CD8-positive, alpha-beta memory T cell (primary cell): ENCODE measurements at places on chromosomes 16 and 17. TPM values are rescaled to one million over a fixed set of nuclear protein-coding genes. Genes with fewer than 3 reads are reported as not detected.

- H3K4me1 ChIP-seq, result peaks cover 57% of the 10 kb centered on the region
- DNase-seq, result peak; percentile 23
- H3K36me3 ChIP-seq, result no peaks in the 10 kb centered on the region
- H3K27ac ChIP-seq, result no peak overlapping the region
- peaks cover 39% of the 10 kb centered on the region for H3K27me3 ChIP-seq
- H3K4me3 ChIP-seq, result peak overlapping the region; percentile 47
Observed at GRCh38 chr17:38749223-38750043, 1.3 kb upstream of the PCGF2 start.

DNA sequence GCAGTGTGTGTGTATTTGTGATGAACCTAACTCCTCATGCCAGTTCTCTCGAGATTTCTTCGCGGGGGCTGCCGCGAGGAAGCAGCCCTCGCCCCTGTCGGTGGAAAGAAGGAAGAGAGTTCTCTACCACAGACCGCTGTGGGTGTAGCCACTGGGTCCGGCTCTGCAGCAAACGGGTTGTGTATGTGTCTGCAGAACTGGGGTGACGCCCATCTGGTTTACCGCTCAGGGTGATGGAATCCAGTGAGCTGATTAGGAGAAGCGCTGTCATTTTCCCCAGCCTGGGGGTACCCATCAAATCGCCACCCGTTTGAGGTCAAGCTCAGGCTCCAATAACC, 7.7 kb downstream of the CORO6 start:
- peak; percentile 60 for DNase-seq
- peak overlapping the region; percentile 72 for H3K4me3 ChIP-seq
- peak overlapping the region; percentile 39 for H3K27ac ChIP-seq
- H3K4me1 ChIP-seq, result peaks cover 40% of the 10 kb centered on the region

- H3K4me1 ChIP-seq, result peaks cover 11% of the 10 kb centered on the region
- H3K36me3 ChIP-seq, result no peaks in the 10 kb centered on the region
- H3K27ac ChIP-seq, result no peak overlapping the region
- H3K4me3 ChIP-seq, result peak overlapping the region; percentile 12
- no peak for DNase-seq
- no peaks in the 10 kb centered on the region for H3K27me3 ChIP-seq
Observed at GRCh38 chr16:88549671-88550245, 20.4 kb upstream of the ZC3H18 start.

DNA sequence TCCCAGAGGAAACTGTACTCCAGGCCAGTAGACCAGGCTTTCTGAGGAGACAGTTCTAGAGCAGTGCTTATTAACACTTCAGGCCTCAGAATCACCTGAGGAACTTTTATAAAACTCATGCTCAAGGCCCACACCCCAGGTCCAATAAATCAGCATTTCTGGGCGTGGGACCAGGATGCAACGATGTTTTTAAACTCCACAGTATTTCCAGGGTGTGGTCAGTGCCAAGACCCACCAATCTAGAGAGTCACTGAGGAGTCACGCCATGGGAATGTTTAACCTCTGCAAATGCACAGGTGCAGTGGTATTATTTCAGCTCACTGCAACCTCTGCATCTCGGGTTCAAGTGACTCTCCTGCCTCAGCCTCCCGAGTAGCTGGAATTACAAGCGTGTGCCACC, 3.9 kb upstream of the TRPV1 start:
- H3K4me1 ChIP-seq, result no peaks in the 10 kb centered on the region
- no peak overlapping the region for H3K4me3 ChIP-seq
- no peak overlapping the region for H3K27ac ChIP-seq
- H3K36me3 ChIP-seq, result peaks cover 10% of the 10 kb centered on the region

DNA sequence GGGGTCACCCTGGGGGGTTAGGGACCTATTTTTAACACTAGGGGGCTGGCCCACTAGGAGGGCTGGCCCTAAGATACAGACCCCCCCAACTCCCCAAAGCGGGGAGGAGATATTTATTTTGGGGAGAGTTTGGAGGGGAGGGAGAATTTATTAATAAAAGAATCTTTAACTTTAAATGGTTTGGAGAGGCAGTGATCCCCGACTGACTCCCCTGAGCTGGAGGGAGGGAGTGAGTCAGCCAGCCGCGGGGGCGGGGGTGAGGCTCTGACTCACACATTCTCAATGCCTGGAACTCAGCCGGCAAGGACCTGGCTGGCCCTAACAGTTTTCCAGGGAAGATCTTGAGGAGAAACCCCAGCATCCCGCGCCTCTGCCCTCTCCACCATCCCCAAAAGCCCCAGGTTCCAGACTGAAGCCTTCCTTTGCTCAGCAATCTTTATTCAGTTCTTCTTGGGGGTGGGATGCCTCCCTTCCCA, 1.5 kb downstream of the HCFC1R1 start:
- H3K27me3 ChIP-seq, result no peaks in the 10 kb centered on the region
- peaks cover 47% of the 10 kb centered on the region for H3K4me1 ChIP-seq
- H3K4me3 ChIP-seq, result no peak overlapping the region
- H3K36me3 ChIP-seq, result peaks cover 7% of the 10 kb centered on the region
- H3K27ac ChIP-seq, result peak overlapping the region; percentile 61

DNA sequence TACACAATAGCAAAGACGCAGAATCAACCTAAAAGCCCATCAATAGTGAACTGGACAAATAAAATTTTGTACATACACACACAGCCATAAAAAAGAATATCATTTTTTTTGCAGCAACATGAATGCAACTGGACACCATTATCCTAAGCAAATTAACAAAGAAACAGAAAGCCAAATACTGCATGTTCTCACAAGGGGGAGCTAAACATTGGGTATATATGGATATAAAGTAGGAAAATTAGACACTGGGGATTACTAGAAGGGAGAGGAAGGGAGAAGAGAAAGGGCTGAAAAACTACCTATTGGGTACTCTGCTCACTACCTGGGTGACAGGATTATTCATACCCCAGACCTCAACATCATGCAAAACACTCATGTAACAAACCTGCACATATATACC, 28.2 kb downstream of the ADAMTS18 start:
- H3K36me3 ChIP-seq, result no peaks in the 10 kb centered on the region
- no peaks in the 10 kb centered on the region for H3K4me1 ChIP-seq
- no peak for DNase-seq
- H3K4me3 ChIP-seq, result no peak overlapping the region
- no peaks in the 10 kb centered on the region for H3K27me3 ChIP-seq
- H3K27ac ChIP-seq, result no peak overlapping the region

GRCh38 chr17:12342609-12343435, 322.1 kb downstream of the MAP2K4 start:
- H3K27me3 ChIP-seq, result no peaks in the 10 kb centered on the region
- H3K4me3 ChIP-seq, result no peak overlapping the region
- no peak for DNase-seq
- H3K4me1 ChIP-seq, result no peaks in the 10 kb centered on the region
- H3K36me3 ChIP-seq, result no peaks in the 10 kb centered on the region
- no peak overlapping the region for H3K27ac ChIP-seq

GRCh38 chr17:68184141-68184571, 63.7 kb upstream of the AMZ2 start:
- peaks cover 49% of the 10 kb centered on the region for H3K4me1 ChIP-seq
- no peaks in the 10 kb centered on the region for H3K36me3 ChIP-seq
- H3K27me3 ChIP-seq, result no peaks in the 10 kb centered on the region

DNA sequence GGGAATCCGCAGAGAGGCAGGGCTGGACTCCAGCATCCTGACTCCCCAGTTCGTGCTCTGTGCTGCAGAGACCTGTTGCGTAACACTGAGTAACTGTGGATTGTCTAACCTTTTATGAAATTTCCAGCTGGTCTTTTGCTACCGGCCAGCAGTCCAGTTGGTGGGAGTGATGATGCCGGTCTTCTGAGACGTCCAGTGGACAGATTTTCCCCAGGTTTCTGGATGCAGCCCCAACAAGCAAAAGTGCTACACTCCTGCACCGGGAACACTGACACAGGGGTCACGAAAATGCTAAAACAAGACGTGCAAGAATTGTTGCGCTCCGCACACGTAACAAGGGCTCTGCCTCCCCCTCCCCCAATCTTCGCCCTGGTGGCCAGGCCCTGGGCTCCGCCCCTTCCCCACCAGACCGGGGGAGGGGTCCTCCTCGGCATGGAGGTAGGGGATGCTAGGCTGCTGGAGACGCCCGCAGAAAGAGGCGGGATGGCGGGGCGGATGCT, 701 bp upstream of the MRC2 start:
- H3K27ac ChIP-seq, result no peak overlapping the region
- H3K4me1 ChIP-seq, result peaks cover 7% of the 10 kb centered on the region
- H3K27me3 ChIP-seq, result no peaks in the 10 kb centered on the region
- H3K4me3 ChIP-seq, result peak overlapping the region; percentile 32

GRCh38 chr16:49850558-49851467, 5.1 kb downstream of the ZNF423 start:
- H3K4me3 ChIP-seq, result no peak overlapping the region
- H3K4me1 ChIP-seq, result no peaks in the 10 kb centered on the region
- H3K36me3 ChIP-seq, result no peaks in the 10 kb centered on the region
- no peak overlapping the region for H3K27ac ChIP-seq
- no peak for DNase-seq

DNA sequence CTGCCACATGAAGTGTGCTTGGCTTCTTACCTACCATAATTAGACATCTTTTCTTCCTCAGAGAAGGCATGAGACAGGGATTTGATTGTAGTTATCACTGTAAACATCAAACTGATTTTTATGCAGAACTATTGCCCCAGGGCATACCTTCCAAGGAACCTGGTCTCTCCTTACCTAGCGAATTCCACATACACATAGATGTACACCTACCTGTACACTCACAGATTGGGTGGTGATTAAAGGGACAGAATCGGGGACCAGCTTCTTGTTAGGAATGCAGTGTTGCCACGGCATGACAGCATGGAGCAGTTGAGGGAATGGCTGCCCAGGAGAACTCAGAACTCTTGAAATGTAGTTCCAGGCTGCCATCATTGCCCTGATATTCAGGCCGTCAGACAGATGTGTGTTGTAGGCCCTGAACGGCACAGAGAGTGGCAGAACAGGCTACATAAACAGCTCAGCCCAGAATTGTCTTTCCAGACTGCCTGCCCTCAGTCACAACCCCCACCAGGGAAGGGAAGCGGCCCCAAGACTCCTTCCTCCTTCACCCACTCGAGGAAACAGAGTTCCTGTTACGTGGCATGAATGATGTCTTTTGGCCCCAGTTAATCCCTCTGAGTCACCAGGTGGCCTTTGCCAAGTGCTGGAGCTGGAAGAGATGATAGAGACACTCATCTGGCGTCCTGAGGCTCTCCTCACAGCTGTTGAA, 17.8 kb upstream of the NAGLU start:
- no peaks in the 10 kb centered on the region for H3K36me3 ChIP-seq
- peak overlapping the region; percentile 33 for H3K27ac ChIP-seq
- DNase-seq, result no peak
- H3K4me1 ChIP-seq, result peaks cover 4% of the 10 kb centered on the region

DNA sequence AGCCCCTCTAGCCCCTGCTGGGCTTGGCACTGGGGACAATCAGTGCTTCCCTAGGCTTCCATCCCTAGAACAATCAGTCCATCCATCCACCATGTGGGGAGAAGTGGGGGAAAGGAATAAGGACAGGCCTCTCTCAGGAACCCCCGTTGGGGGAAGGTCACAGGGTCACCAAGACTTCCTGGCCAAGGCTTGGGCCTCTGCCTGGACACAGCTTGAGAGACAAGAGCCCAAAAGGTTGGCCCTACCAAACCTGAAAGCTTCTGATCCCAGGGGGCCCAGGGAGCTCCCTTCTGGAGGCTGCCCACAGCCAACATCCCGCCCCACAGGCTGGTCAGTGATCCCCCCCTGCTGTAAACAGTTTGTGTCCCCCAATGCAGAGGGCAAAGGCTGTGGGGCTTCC, 16.2 kb upstream of the MTMR4 start:
- peaks cover 5% of the 10 kb centered on the region for H3K4me1 ChIP-seq
- no peak overlapping the region for H3K27ac ChIP-seq
- H3K4me3 ChIP-seq, result no peak overlapping the region
- no peaks in the 10 kb centered on the region for H3K36me3 ChIP-seq

- no peak for DNase-seq
- no peak overlapping the region for H3K27ac ChIP-seq
- H3K27me3 ChIP-seq, result no peaks in the 10 kb centered on the region
- no peak overlapping the region for H3K4me3 ChIP-seq
Observed at GRCh38 chr17:49798738-49799137, 10.3 kb downstream of the KAT7 start.

DNA sequence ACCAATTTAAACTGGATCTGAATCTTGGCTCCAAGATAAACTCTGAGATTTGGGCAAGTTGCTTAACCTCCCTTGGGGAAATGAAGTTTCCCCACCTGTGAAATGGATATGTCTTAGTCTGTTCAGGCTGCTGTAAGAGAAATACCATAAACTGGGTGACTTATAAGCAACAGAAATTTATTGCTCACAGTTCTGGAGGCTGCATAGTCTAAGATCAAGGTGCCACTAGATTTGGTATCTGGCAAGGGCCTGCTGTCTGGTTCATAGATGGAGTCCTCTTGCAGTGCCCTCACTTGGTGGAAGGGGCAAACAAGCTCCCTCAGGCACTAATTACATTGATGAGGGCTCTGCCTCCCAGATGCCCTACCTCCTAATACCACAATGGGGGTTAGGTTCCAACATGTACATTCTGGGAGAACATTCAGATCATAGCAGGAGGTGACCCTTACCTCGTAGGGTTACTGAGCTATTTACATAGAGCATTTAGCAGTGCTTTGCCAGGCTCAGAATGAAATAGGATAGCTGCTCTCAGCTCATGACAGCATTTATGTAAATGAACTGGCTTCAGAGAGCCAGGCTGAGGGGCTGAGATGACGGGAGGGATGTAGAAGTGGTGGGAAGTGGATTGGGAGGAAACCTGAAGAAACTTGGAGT, 83.9 kb downstream of the SPECC1 start:
- no peaks in the 10 kb centered on the region for H3K27me3 ChIP-seq
- no peak overlapping the region for H3K27ac ChIP-seq
- H3K36me3 ChIP-seq, result no peaks in the 10 kb centered on the region
- no peaks in the 10 kb centered on the region for H3K4me1 ChIP-seq

DNA sequence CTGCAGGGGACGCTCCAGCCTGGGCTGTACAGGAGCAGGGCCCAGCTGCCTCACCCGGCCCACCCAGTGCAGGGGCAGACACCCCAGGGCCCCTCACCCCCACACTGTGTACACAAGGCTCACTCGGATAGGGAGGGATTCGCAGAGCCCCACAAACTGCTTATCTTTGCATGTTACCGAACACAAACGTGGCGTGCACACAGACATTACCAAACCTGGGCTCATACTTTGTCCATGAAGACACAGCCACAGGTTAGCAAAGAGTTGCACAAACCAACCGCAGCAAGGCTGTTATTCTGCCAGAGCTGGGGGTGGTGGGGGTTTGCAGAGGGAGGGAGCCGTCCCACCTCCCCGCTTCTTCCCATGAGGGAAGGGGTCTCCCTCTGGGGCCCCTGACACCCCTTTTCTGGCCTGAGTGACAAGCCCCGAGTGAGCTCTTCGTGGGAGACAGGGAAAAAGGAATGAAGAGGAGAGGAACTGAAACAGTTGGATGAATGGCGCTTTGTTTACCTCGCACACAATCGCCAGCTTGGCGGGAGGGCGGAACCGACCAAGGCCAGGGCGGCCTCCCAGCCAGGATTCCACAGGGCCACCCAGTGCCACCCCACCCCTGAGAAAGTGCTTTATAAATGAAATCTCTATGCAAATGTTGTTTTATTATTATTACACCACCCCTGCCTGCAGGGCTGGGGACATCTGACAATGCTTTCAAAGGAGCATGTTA, 434 bp upstream of the CPSF4L start:
- DNase-seq, result no peak
- H3K4me3 ChIP-seq, result no peak overlapping the region
- H3K4me1 ChIP-seq, result no peaks in the 10 kb centered on the region
- H3K27me3 ChIP-seq, result no peaks in the 10 kb centered on the region
- H3K36me3 ChIP-seq, result no peaks in the 10 kb centered on the region
- H3K27ac ChIP-seq, result no peak overlapping the region

The FA2H gene
- total RNA-seq, result not detected

The MT1M gene
- not detected for total RNA-seq

The PMFBP1 gene
- 0.15 TPM for total RNA-seq

The SMIM22 gene
- not detected for total RNA-seq

The ZNF207 gene
- 203 TPM for total RNA-seq

The PRSS33 gene
- total RNA-seq, result 0.15 TPM

The DOC2B gene
- total RNA-seq, result 0.13 TPM

The NECAB2 gene
- total RNA-seq, result not detected

The ZNF205 gene
- total RNA-seq, result not detected

The VAC14 gene
- 50.3 TPM for total RNA-seq
